ENCODE measurements at places on chromosomes 5 and 9. TPM values are rescaled to one million over a fixed set of nuclear protein-coding genes. Genes with fewer than 3 reads are reported as not detected.

Gene SLU7
- 62.1 TPM for total RNA-seq

Gene TMEM245
- 56.7 TPM for total RNA-seq

Gene OMD
- not detected for total RNA-seq

Gene THG1L
- total RNA-seq, result 32.0 TPM

Gene PGM5
- 74.4 TPM for total RNA-seq

Gene AHRR
- 26.7 TPM for total RNA-seq

Gene WNT8A
- total RNA-seq, result not detected

Gene GNAQ
- total RNA-seq, result 50.2 TPM

Gene IGFBPL1
- 0.12 TPM for total RNA-seq

Gene DIPK1B
- 1.1 TPM for total RNA-seq

Gene SPINK4
- total RNA-seq, result not detected

Gene CCL27
- not detected for total RNA-seq

Gene STK32A
- 0.22 TPM for total RNA-seq

Gene ZNF484
- total RNA-seq, result 13.7 TPM

Gene IFNE
- total RNA-seq, result 15.7 TPM

Gene SOWAHA
- not detected for total RNA-seq
